ENCODE measurements at places on chromosomes 1 and 21.

DNA sequence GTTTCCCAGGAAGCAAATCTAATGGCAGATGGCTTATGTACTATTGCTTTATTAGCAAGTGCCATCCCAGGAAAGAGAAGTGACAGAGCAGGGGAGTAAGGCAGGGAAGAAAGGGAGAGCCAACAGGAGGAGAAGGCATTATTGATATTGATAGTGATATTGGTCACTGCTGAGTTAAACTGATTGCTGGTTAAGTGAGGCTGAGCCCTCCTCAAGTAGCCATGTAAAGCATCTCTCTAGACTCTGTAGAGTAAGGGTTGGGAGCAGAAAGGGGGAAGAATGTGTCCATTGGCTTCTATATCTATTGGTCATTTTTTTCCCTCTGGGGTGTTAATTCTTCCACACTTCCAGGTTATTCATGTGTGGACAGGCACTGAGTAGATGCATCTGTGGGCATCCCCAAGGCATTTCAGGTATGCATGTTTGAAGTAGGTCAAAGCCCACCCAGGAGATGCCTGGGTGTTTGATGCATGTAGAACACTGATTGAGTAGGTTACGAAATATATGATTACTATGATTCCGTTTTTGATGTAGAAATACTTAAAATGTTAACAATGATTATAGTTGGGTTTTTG, 290.5 kb upstream of the DPYD start:
- DNase-seq = no peak

DNA sequence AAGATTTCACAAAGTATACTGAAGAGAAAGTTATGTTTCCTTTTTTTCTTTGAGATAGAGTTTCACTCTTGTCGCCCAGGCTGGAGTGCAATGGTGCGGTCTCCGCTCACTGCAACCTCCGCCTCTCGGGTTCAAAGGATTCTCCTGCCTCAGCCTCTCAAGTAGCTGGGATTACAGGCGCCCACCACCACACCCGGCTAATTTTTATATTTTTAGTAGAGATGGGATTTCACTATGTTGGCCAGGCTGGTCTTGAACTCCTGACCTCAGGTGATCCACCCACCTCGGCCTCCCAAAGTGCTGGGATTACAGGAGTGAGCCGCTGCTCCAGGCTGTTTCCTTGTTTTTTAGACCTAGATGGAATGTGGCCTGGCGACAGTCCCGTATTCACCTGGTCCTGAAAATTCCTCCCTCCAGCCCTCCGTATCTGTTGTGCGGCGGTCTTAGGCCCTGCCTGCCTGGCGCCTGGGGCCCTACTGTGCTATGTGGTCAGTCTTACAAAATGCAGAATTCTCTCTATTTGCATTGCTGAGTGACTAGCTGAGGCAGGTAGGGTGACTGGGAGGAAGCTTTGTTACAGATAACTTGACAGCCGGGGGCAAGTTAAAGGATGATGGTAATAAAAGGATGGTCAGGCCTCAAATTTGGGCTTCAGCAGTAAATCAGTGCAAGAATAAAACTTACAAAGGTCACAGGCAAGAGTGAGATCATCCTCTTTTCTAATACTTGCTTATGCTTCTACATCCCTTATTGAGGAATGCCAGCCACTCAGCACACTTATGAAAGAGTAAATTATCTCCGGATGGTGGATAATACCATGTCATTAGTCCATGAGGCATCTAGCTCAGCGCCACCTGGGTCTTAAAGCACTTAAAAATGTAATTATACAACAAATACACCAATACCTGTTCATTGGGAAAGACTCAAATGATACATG, 30.3 kb downstream of the PARK7 start:
- no peak for DNase-seq

GRCh38 chr1:153292740-153293479, 19.8 kb downstream of the PGLYRP3 start:
- no peak for DNase-seq

DNA sequence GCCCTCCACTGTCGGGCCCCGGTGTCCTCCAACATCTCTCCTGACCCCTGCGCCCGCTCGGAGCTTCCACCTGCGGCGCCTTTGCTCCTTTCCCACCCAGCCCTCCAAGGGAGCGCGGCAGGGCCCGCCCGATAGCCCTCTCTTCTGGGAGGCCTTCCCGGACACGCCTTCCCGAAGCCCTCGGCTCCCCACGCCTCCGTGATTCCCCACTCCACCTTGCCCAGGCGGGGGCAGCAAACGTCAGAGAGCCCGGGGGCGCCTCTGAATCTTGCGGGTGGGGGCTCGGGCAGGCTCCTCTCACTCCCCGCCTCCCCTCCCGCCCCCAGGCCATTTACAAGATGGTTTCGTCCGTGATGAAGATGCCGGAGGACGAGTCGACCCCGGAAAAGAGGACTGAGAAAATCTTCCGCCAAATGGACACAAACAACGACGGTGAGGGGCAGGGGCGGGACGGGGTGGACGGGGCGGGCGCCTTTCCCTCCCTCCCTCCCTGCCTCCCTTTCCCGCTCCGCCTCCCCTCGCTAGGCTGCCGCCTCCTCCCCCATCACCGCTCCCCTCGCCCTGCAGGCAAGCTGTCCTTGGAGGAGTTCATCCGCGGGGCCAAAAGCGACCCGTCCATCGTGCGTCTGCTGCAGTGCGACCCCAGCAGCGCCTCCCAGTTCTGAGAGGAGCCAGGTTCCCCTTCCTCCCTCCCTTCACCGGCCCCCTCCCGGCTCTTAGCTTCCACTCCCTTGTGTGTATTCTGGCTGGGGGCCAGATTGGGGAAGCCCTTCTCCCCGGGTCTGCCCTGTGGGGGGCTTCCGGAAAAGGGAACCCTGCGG, 7.1 kb downstream of the HPCA start:
- no peak for DNase-seq

- no peak for DNase-seq
Measured at GRCh38 chr21:36188937-36189336, 32.3 kb downstream of the DOP1B start.

- DNase-seq = no peak
Measured at GRCh38 chr1:119829625-119830024, 18.4 kb upstream of the REG4 start.

DNA sequence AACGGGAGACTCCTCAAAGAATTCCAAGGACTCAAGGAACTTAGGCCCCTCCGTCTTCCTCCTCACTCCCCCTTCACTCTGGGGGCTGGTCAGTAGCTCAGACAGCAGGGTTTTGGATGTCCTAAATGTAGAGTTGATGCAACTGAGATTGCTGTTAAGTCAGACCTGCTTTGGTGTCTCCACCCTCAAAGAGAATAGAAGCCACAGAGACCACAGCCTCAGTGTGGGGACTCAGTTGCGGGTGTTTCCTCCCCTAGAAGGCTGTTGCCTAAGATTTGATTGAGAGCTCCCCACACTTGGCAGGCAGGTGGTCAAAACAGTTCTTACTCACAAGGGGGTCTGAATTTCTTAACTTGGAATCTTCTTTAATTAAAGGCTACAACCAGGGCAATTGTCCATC, 7.6 kb downstream of the MAN1C1 start:
- no peak for DNase-seq

DNA sequence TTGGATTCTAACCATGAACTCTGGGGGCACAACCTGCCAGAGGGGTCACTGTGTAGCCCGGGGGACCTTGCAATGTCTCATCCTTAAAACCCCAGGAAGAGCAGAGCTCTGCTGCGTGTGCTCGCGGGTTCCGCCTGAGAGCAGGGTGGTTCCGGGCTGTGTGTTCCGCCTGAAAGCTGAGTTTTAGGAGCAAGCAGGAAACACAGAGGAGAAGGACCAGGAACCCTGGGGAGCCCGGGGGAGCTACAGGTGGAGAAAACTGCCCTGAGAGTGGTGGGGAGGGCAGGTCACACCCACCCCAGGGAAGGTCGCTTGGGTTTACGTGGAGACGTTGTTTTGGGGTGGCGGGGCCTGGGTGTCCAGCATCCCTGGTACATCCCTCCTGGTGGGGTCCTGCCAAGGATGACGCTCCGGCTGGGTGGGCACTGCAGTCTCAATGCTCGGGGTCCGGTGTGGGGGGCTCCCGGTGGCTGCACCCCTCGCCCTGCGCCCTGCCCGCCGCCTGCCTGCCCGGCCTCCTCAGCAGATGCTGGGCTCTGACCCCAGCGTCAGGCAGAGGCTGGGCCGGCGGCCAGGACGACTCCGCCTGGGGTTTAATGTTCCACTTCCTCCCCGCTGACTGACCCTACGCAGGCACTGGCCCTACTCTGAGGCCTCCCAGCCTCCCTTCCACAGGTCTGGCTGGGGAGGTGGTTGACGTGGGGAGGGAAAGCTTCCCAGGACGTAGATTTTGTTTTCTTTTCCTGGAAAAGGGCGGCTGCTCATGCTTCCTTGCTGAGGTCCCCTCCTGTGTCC, 17.3 kb upstream of the C1orf159 start:
- no peak for DNase-seq

GRCh38 chr1:106217765-106218164, 838.7 kb upstream of the PRMT6 start:
- DNase-seq = no peak

GRCh38 chr1:25996966-25997827, 666 bp downstream of the PAFAH2 start:
- DNase-seq = peak; percentile 22

GRCh38 chr1:237012788-237013383, 8.6 kb upstream of the MT1HL1 start:
- no peak for DNase-seq

GRCh38 chr1:116105996-116106395, 5.2 kb upstream of the MAB21L3 start:
- no peak for DNase-seq
